GM04503 (cell line): ENCODE measurements at places on chromosomes 5 and 9.

DNA sequence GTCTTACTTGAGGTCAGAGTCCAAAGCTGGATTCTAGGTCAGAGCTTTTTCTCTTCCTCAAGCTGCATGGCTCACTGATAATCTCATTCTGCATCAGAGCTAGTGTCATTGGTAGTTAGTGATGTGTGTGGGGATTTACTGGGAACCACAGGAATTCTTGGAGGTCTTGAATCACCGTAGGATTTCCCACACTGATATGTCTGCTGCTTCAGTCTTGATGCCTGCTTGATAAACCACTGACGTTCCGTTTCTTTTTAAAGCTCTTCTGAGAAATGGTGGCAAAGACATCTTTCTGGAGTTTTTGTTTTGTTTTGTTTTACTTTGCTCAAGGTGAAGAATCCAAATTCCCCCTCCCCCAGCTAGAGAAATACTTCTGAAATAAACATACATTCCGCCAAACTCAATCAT lies 1.2 kb upstream of the GARIN3 start:
- peak; percentile 54 for DNase-seq

GRCh38 chr9:99720455-99721050 lies 101.1 kb upstream of the NR4A3 start:
- no peak for DNase-seq

- DNase-seq, result no peak
Observed at GRCh38 chr5:40405996-40406740, 273.5 kb upstream of the PTGER4 start.

DNA sequence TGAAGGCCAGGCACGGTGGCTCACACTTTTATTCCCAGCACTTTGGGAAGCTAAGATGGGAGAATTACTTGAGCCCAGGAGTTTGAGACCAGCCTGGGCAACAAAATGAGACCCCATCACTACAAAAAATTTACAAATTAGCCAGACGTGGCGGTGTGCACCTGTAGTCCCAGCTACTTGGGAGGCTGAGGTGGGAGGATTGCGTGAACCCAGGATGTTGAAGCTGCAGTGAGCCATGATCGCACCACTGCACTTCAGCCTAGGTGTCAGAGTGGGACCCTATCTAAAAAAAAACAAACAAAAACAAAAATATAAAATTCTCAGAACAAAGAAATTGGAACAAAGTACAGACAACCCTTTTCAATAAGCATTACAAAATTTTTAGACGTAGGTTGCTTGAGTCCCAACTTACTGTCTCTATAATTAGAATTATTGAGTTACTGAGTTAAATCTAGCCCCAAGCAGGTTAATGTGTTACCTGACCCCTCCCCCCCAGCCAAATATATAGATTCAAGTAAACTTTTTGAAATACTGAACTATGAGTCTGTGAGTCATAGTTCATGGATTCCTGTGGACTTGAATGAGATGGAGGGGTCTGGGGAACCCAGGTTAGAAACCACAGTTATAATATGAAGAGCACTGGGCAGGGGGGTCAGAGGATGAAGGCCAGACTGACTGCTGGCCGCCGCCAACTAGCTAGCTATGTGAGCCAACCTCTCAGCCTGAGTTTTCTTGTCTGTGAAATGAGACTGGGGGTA lies 173.1 kb downstream of the AOPEP start:
- DNase-seq, result no peak

DNA sequence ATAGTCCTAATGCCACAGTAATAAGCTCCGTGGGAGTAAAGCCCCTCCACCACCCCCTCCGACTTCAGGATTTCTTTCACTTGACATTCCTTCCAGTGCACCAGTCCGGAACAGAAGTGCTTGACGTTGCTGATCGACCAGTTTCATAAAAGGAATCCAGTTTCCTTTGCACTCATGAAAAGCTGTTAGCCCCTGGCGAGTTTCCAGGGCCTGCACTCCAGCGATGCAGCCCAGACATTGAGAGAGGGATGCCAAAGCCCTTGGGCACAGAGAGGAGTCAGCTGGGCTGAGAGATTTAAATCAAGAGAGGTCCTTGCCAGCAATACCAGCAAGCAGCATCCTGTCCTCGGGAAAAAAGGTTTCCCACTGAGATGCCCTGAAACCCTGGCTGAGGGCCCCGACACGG lies 170.1 kb downstream of the GABBR2 start:
- no peak for DNase-seq

- DNase-seq, result no peak
Observed at GRCh38 chr9:137820161-137820855, 57.3 kb upstream of the CACNA1B start.

DNA sequence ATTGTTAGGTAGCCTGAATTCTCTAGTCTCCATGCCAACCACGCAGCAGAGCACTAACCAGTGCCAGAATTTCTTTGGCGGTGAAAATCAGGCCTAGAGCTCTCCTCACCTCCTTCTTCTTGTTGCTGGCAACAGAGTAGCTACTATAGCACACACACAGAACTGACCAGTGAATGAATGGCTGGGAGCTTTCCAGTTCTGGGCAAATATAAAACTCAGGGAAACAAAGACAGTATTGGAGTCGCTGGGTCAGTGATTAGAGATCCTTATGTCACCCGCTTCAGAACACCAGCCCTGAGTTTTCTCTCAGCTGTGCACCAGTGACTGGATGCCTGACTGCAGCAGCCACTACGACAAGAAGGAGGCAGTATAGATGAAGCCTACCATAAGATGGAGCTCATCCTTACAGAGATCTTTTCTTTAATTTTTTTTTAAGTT lies 26.9 kb upstream of the FEM1C start:
- no peak for DNase-seq

DNA sequence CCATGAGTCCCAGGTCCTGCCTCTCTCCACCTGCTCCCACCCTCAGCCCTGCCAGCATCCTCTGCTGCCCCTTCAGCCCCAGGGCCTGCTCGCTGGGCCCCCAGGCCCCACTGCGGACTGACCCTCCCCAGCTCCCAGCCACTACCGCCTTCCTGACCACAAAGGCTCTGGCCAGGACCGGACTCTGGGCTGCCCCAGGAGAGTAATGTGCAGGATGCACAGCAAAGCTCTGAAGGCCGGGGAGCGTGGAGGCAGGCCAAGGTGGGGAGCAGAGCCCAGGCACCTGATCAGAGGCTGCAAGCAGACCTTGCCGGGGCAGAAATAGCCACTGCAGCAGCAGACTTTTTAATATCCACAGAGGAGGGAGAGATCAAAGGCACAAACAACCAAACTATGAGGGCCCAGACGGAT lies 27.9 kb downstream of the IPPK start:
- DNase-seq, result no peak

DNA sequence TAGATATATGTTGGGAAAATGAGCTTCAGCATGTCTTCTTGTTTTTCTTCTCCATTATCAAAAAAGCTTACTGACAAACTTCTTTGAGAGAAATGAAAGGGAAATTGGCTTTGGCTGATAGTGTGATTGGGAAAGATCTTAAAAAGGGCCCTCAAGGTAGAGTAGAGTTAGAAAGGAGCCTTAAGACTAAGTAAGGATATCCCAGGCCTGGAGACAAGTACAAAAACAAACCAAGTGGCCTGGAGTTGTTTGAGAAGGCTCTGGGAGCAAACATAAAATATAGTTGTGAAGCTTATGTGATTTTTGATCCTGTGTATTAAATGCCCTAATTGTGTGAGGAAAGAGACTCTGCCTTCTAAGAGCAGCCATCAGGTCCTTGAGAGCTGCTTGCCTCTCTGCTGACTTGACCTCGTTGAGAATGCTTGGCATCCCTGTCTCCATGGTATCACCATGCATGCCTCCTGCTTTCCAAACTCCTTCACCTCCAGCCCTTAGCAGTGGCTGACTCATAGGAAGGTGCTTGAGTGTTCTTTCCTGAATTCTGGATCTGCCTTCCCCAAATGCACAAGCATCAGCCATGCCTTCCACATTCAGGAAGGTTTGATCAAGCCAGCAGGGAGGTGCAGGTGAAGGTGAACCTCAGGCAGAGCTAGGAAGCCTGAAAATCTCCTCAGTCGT lies 78.9 kb downstream of the SMARCA2 start:
- peak; percentile 65 for DNase-seq

- DNase-seq, result no peak
Observed at GRCh38 chr5:105639068-105639467, 2031.7 kb downstream of the EFNA5 start.

DNA sequence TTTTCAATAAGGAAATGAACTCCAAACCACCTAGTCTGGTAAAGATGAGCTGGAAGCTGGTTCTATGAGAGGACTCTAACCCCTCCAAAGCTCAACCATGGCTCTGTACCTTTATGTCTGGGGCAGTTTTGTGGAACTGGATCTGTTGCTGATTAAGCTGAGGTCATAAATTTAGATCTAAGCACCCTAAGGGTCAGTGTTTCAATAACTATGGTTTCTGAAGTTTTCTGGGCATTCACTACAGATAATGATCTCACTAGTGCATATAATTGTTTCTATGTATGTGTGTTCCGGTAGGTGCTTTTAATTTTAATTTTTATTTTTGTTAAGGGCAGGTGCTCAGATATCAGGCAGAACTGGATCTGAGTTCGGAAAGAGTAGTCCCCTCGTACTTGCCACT lies 258.7 kb upstream of the PANK3 start:
- DNase-seq, result no peak

DNA sequence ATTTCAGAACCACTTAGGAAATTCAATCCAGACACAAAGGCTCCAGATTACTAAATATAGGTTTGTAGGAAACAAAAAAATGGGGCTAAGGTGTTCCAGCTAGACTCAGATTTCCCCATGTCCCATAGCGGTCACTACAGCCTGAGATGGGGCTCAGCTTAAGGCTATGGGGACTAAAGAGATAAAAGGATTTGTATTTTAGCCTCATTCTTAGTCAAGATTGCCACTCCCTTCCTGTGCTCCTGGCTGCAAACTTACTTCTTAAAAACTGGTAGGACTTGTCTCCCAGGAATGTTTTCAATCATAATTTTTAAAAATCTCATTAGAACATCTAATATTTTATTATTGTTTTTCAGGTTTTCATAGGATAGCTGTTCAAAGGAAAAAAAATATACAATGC lies 253.8 kb upstream of the DAB2 start:
- DNase-seq, result no peak

DNA sequence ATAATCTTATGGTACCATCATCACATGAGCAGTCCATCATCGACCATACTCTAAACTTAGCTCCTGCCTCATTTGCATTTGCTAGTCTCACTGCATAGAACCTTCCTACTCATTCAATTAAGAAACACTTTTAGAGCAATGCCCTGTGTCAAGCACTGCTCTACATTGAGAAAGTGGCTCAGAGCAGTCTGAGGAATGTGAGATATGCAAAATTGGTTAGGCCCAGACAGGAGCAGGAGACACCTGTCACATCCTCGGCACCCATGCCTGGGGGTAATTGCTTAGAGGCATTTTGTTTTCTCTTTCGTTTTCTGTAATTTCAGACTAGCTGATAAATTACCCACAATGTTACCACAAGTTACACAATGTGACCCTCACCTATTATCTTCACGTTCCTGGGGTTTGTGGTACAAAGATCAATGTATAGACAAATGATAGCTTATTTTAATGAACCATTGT lies 4.9 kb upstream of the RARS1 start:
- DNase-seq, result no peak

DNA sequence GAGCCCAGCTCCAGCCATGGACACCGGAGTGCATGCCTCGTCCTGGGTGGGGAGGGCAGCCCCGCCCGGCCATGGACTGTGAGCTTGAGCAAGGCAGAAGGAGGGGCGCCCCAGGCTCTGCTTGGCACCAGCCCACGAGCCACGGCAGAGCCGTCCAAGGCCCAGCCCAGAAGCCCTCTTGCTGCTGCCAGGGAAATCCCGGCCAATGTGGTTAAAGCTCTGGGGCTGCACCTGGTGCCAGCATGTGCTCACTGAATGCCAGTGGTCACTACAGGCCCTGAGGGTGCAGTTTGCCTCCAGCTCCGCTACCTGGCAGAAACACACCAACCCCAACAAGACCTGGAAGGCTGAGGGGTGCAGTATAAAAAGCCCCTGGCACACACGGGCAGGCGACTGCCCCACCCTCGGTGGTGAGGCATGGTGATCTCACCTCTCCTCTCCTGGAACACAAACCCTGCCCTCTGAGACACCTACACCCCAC lies 11.8 kb downstream of the BRD3 start:
- peak; percentile 56 for DNase-seq

DNA sequence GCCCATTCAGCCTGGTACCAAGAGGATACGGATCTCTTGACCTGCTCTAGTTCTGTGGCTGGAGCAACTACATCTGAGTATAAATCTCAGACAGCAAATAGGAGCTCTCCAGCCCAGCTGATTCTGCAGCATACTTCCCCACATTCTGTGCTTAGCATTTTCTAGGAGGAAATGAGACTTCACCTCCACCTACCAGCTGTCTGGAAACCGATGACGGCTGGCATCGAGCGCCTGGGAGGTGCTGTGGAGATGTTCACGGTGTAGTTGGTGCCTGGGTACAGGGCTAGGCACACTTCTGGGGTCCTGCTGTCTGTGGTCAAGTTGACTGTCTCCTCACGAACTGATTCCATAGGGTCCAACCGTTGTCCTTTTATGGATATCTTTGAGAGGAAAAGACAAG lies 63.6 kb downstream of the SUSD1 start:
- DNase-seq, result no peak

GRCh38 chr5:121151534-121151933 lies 687.4 kb downstream of the PRR16 start:
- no peak for DNase-seq

DNA sequence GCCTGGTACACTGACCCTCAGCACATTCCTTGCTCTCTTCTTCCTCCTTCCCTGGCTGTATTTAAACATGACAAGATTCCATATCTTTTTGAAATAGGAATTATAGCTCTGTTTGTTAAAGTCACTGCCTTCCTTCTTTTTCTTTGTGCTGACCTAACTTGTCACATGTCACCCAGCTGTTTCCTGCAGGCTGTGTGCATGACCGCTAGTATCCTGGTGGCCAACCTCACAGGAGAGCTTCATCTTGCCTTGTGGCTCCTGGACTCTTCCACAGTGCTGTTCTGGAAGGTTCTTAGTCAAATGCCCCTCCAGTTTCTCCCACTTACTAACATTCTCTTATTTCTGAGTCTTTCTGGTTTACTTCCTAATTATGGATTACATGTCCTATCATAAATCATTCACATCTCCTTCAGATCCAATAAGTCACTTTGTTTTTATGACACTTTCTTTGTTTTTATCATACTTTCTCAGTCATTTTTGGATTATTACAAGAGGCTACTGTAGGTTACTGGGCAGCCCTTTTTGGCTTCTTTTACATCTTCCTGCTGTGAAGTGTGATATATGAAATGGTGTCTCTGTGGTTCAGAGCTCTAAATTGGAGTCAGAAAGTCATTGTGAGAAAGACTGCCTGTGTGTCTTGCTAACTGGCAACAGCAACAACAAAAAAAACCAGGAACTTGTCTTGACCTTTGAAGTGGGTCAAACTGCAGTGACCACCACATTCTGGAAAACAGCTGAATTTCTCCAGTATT lies 463.6 kb upstream of the DAP start:
- no peak for DNase-seq
